NCI-H748 treated with DMSO at 0.1 percent for 48 hours (cell line): ENCODE measurements at places on chromosomes 7 and 10.

- no peak for DNase-seq
These were observed 68.5 kb downstream of the EZH2 start for GRCh38 chr7:148815612-148816011.

DNA sequence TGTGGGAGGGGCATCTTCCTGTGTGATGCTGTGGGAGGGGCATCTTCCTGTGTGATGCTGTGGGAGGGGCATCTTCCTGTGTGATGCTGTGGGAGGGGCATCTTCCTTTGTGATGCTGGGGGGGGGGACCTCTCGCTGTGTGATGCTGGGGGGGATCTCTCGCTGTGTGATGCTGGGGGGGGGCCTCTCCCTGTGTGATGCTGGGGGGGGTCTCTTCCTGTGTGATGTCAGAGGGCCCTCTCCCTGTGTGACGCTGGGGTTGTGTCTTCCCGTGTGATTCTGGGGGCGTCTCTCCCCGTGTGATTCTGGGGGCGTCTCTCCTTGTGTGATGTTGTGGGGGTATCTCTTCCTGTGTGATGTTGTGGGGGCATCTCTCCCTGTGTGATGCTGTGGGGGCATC is 27.9 kb upstream of the DPYSL4 start:
- no peak for DNase-seq

- no peak for DNase-seq
These were observed 382.7 kb downstream of the RPS24 start for GRCh38 chr10:78416031-78417011.

- no peak for DNase-seq
These were observed 69.2 kb upstream of the AHR start for GRCh38 chr7:17229228-17229627.

- DNase-seq, result no peak
These were observed 3.3 kb downstream of the GDF2 start for GRCh38 chr10:47325303-47326291.

- DNase-seq, result no peak
These were observed 127.9 kb upstream of the SEM1 start for GRCh38 chr7:96837593-96837992.

GRCh38 chr10:42934351-42934811 is 142.5 kb upstream of the RET start:
- DNase-seq, result no peak

- no peak for DNase-seq
These were observed 60.8 kb upstream of the NAMPT start for GRCh38 chr7:106345421-106346166.

GRCh38 chr7:41298409-41298808 is 404.5 kb downstream of the INHBA start:
- DNase-seq, result no peak
